Islet precursor cell (in vitro differentiated cells): ENCODE measurements at places on chromosomes 7 and 10.

GRCh38 chr10:102918817-102919245 is 737 bp downstream of the CNNM2 start:
- no peak for DNase-seq

DNA sequence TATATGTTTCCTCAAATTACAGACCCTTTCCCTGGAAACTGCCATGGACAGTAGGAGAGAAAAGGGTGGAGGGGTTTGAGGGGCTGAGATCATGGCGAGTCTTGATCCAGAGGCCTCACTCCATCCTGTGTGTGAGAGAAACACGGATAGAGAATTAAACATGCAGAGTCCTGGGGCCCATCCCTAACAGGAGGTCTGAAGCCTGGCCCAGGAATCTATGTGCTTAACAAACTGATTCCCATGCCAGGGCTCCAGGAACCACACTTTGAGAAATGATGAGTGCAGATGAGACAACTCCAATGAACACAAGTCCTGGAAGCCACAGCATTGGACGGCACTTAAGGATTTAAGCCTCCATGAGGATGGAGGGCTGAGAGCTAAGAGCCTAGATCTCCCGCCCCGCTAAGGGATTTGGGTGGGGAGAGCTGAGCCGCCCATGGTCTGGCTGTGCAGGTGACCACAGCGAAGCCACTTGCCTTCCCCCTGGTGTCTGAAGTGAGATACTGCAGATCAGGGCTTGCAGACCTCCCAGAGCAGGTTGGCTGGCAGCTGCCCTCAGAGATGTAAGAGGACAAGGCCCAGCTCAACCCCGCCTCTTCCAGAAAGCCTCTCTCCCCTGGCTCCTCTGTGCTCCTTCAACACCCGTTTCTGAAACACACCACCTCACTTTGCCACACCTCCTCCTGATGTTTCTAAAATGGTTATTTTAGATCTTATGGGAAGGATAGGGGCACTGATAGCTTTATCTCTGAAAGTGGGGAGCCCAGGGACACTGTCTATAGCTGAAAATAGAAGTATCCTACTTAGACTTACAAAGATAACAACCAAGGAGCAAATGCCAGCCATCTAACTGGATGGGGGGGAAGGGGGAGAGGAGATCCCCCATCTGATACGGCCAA is 24.8 kb upstream of the EIF5AL1 start:
- DNase-seq = peak; percentile 95

DNA sequence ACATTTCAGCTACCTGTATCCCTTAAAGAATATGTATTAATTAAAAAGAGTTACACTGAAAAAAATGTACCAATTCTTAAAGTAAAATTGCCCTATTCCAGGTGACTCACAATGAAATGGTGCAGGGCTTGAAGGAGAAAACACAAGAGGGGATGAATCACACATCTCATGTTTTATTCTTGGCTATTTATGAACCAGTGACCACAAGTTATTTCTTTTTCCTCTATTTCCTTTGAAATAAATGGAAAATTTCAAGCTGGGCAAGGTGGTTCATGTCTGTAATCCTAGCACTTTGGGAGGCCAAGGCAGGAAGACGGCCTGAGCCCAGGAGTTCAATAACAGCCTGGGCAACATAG is 106.8 kb downstream of the UBE2H start:
- no peak for DNase-seq

- no peak for DNase-seq
These were observed 88.3 kb downstream of the CHN2 start for GRCh38 chr7:29282819-29283414.

GRCh38 chr7:112571852-112572607 is 91.2 kb downstream of the LSMEM1 start:
- no peak for DNase-seq

DNA sequence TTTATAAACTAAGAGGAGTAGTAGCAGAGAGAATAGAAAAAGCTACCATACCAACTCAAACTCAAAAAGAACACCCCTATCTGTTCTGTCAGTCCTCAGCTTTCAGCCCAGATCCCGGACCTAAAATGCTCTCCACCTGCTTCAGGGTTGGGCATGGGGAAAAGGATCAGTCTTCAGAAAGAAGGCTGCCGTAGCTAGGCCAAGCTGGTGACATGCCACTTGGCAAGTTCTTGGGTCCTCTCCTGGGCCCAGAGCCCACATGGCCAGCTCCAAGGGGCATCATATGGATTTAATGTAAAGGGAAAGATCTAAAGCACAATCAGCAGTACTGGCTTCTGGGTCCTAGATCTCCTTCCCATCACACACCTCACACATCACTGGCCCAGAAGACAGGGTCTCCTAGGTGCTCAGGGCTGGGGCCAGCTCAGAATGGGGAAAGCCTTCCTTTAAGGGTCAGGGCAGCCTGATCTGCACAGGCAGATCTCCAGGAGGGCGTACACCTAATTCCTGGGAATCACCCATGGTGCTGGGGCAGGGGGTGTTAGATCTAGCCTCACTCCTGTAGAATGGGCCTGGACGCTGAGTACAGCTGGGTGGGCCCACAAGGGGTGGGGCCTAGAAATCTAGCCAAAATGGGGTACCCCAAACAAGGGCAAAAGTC is 2.5 kb downstream of the VAX1 start:
- DNase-seq = no peak
